ENCODE measurements at places on chromosomes 7 and 10. TPM values are rescaled to one million over a fixed set of nuclear protein-coding genes. Genes with fewer than 3 reads are reported as not detected.

The PRPS1L1 gene
- total RNA-seq = not detected

DNA sequence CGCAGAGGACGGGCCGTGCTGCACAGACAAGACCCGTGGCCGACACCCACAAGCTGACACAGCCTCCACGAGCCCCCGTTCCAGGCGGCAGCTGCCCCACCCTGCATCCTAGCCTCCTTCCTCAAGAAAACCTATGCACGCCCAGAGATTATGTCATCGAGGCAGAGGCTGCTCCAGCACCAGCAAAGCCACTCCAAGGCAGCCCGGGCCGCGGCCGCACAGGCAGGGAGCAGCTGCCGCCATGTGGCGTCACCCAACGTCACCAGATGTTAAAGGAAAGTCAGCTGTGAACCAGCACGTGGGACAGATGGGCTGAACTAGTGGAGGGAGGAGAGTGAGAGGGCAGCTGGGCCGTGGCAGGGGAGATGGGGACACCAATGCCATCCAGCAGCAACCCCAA is 59.8 kb downstream of the STK32C start:
- no peaks in the 10 kb centered on the region for H3K4me1 ChIP-seq
- no peak overlapping the region for H3K27ac ChIP-seq
- no peaks in the 10 kb centered on the region for H3K36me3 ChIP-seq
- H3K4me3 ChIP-seq = no peak overlapping the region
- no peaks in the 10 kb centered on the region for H3K27me3 ChIP-seq
- DNase-seq = no peak

The GJC3 gene
- total RNA-seq = 0.18 TPM

The FAM25G gene
- not detected for total RNA-seq

- no peak for DNase-seq
- H3K4me3 ChIP-seq = no peak overlapping the region
- peaks cover 12% of the 10 kb centered on the region for H3K4me1 ChIP-seq
- H3K27ac ChIP-seq = peak overlapping the region; percentile 29
- H3K36me3 ChIP-seq = peaks cover 31% of the 10 kb centered on the region
Measured at GRCh38 chr10:112461029-112461887, 14.2 kb downstream of the VTI1A start.

GRCh38 chr7:104843198-104843597 is 170.8 kb upstream of the KMT2E start:
- no peaks in the 10 kb centered on the region for H3K4me1 ChIP-seq
- no peak overlapping the region for H3K27ac ChIP-seq

GRCh38 chr7:94050046-94050445 is 45.9 kb upstream of the BET1 start:
- no peaks in the 10 kb centered on the region for H3K4me1 ChIP-seq
- no peaks in the 10 kb centered on the region for H3K36me3 ChIP-seq
- H3K27ac ChIP-seq = no peak overlapping the region
- peaks cover 22% of the 10 kb centered on the region for H3K27me3 ChIP-seq
- no peak for DNase-seq
- no peak overlapping the region for H3K4me3 ChIP-seq

DNA sequence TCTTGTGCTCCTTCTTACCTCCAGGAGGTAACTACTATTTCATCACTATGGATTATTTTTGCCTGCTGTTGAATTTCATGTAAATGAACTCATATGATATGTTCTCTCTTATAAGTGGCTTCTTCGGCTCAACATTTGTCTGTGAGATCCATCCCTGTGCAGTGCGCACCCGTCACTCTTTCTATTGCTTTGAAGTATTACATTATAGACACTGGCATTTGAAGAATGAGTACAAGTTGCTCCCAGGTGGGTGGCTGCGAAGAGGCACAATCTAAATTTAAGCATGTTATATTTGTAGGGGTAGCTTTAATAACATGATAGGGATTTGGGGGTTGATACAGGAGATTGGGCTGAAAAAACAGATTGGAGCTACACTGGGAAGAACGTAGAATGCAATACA is 809.7 kb downstream of the CCSER2 start:
- no peaks in the 10 kb centered on the region for H3K36me3 ChIP-seq
- no peaks in the 10 kb centered on the region for H3K27me3 ChIP-seq
- no peaks in the 10 kb centered on the region for H3K4me1 ChIP-seq

DNA sequence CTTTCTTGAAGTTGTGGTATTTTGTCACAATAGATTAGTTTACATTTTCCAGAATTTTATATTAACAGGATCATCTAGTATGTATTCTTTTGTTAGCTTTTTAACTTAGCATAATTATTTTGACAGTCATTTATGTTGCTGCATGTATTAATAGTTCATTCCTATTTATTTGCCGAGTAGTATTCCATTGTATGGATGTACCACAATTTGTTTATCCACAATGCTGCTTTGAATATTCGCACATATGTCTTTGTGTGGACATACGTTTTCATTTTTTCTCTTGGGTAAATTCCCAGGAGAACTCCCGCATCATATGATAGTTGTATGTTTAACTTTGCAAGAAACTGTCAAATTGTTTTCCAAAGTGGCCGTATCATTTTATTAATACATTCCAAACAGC is 115.7 kb downstream of the CPEB3 start:
- no peak overlapping the region for H3K4me3 ChIP-seq
- no peak for DNase-seq
- no peak overlapping the region for H3K27ac ChIP-seq
- peaks cover 11% of the 10 kb centered on the region for H3K36me3 ChIP-seq
- no peaks in the 10 kb centered on the region for H3K4me1 ChIP-seq
- H3K27me3 ChIP-seq = no peaks in the 10 kb centered on the region

DNA sequence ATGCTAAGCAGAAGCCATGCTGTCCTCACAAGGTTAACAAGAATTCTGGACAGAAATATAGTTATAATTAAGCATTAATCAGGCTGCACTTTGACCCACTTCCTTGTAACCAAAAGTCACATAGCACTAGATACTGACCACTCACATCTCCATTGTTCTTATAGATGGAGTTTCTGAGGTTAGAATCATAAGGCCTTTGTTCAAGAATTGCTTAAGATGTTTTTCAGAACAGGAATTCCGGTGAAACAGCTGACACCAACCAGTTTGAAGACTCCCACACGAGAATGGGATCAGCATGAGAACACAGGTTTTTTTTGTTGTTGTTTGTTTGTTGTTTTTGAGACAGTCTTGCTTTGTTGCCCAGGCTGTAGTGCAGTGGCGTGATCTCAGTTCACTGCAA is 488.3 kb upstream of the NRP1 start:
- H3K36me3 ChIP-seq = no peaks in the 10 kb centered on the region
- no peak overlapping the region for H3K27ac ChIP-seq
- H3K4me3 ChIP-seq = no peak overlapping the region
- DNase-seq = no peak
- H3K27me3 ChIP-seq = peaks cover 1% of the 10 kb centered on the region

GRCh38 chr7:20307901-20308300 is 22.8 kb upstream of the ITGB8 start:
- DNase-seq = no peak
- no peaks in the 10 kb centered on the region for H3K36me3 ChIP-seq
- no peak overlapping the region for H3K27ac ChIP-seq
- H3K27me3 ChIP-seq = peaks cover 4% of the 10 kb centered on the region
- no peaks in the 10 kb centered on the region for H3K4me1 ChIP-seq

The PRLHR gene
- not detected for total RNA-seq

DNA sequence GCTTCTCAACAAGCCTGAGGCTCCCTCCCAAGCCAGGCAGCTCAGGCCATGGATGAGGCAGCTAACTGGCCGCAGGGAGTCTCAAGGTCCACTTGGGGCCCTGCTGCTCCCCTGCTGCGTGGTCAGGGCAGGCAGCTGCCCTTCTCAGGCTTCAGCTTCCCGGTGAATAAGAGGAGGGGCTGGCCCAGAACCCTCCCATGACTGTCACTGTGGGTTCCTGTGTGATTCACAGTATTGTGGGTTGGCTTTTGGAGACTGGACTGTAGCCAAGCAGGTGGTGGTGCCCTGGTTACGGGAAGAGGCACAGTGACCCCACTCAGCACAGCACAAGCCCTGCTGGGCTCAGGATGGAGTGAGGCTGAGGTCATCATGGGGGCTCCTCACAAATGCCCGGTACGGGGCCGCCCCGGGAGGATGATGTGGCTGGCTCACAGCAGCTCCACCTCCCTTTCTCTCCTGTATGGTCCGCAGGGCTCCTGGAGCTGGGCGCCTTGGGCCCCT is 189.8 kb downstream of the HECW1 start:
- peaks cover 23% of the 10 kb centered on the region for H3K4me1 ChIP-seq
- H3K27ac ChIP-seq = no peak overlapping the region
- H3K27me3 ChIP-seq = peaks cover 7% of the 10 kb centered on the region
- DNase-seq = no peak
- no peaks in the 10 kb centered on the region for H3K36me3 ChIP-seq

GRCh38 chr10:57972783-57973182 is 294.9 kb downstream of the IPMK start:
- DNase-seq = no peak
- no peaks in the 10 kb centered on the region for H3K27me3 ChIP-seq
- no peaks in the 10 kb centered on the region for H3K4me1 ChIP-seq
- no peak overlapping the region for H3K27ac ChIP-seq
- H3K4me3 ChIP-seq = no peak overlapping the region

The SYNPO2L gene
- total RNA-seq = not detected

- no peak for DNase-seq
- no peak overlapping the region for H3K4me3 ChIP-seq
- no peaks in the 10 kb centered on the region for H3K36me3 ChIP-seq
Measured at GRCh38 chr10:81847675-81848074, 27.3 kb upstream of the NRG3 start.

The ITGB8 gene
- total RNA-seq = not detected

DNA sequence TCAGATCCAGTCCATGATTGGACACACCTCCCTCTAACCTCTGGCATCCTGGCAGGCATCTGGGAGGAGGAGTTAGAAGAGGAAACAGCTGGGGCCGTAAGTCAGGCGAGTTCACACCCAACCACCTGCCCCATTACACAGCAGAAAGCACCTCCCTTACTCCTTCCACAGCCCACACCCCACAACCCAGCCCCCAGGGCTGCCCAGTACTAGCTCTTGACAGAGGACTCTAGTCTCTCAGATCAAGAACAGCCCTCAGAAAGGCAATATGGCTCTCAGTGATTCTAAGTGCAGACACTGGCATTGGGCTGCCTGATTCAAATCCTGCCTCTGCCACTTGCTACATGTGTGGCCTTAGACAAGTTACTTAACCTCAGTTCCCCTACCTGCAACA is 34.1 kb downstream of the KCNMA1 start:
- no peak overlapping the region for H3K27ac ChIP-seq
- H3K4me3 ChIP-seq = no peak overlapping the region
- H3K4me1 ChIP-seq = peaks cover 9% of the 10 kb centered on the region
- no peaks in the 10 kb centered on the region for H3K27me3 ChIP-seq
- no peak for DNase-seq

The MGMT gene
- 19.6 TPM for total RNA-seq

The SLC13A1 gene
- 0.05 TPM for total RNA-seq

DNA sequence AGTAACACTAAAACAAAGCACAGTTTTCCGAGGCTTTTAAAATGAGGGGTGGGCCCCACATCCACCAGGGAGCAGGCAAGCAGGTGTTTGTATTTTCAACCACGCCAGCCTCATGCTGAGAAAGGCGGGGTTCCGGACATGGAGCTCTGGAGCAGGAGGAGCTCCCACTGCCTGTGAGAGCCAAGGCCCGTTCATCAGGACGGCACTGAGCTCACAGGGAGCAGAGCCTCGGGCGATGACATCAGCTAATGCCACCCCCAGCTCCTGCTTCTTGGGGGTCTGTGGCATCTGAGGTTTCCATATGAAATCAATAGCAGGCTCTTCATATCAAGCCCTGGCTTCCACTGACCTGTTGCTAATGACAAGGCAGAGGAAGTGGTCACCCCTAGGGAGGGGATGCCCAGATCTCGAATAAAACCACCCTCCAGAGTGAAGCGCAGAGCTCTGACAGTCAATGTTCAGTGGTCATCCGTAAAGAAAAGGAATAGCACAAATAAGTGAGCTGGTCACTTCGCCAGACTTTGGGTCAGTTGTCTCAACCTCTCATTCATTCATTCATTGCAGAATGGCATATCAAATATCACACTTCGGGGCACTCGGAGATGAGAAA is 89.1 kb downstream of the TNS3 start:
- H3K27me3 ChIP-seq = peaks cover 6% of the 10 kb centered on the region
- no peak overlapping the region for H3K27ac ChIP-seq
- no peaks in the 10 kb centered on the region for H3K4me1 ChIP-seq
- no peak overlapping the region for H3K4me3 ChIP-seq
- DNase-seq = no peak
- no peaks in the 10 kb centered on the region for H3K36me3 ChIP-seq

The TUBAL3 gene
- not detected for total RNA-seq

- no peak overlapping the region for H3K4me3 ChIP-seq
- H3K27me3 ChIP-seq = peaks cover 63% of the 10 kb centered on the region
- no peak overlapping the region for H3K27ac ChIP-seq
- peaks cover 16% of the 10 kb centered on the region for H3K4me1 ChIP-seq
- H3K36me3 ChIP-seq = peaks cover 2% of the 10 kb centered on the region
Measured at GRCh38 chr10:100659361-100660098, 85.9 kb upstream of the PAX2 start.

The PODXL gene
- total RNA-seq = 0.75 TPM

- no peaks in the 10 kb centered on the region for H3K36me3 ChIP-seq
- no peaks in the 10 kb centered on the region for H3K27me3 ChIP-seq
- no peak overlapping the region for H3K27ac ChIP-seq
Measured at GRCh38 chr7:122056977-122057376, 87.1 kb downstream of the AASS start.

GRCh38 chr7:100211342-100211780 is 8.4 kb upstream of the PVRIG start:
- peak; percentile 56 for DNase-seq
- peaks cover 69% of the 10 kb centered on the region for H3K4me1 ChIP-seq
- no peaks in the 10 kb centered on the region for H3K27me3 ChIP-seq

DNA sequence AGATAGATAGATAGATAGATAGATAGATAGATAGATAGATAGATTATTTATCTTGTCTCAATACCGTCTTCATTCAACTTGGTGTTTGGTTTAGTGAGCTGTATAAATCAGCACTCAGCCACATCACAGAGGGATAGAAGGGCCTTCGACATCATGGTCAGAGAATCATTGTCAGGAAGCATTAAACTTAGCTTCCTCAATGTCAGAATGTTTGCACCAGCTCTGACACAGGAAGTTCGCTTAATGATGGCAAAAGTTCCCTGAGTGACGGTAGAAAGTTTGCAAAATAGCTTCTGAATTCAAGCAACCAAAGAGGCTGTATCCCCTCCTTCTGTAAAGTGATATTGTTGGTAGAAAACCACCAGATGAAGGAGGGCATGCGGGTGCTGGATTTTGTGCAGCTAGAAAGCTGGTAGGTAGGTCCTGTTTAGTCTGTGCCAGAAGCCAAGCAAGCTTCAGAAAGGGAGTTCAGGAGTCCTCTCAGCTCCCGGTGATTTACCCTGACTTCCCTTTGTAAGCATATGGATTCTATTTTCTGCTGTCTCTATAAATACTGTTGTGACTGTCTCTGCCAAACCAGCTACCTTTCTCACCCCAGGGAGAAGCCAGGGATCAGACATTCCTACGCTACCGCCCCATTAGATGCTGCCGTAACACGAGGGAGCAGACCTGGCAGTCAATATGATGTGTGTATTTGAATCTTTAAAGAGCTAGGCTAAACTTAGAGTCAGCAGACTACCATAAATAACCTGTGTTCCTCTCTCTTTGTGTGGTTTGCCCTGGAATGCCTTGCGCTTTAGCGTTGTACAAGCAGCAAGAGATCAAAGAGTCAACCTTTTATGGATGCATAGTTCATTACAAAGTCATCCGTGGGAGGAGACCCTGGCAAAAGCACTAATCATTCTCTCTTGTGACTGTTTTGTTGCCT is 200.5 kb upstream of the KIAA1217 start:
- no peaks in the 10 kb centered on the region for H3K4me1 ChIP-seq
- no peaks in the 10 kb centered on the region for H3K27me3 ChIP-seq
- H3K36me3 ChIP-seq = no peaks in the 10 kb centered on the region
- H3K4me3 ChIP-seq = no peak overlapping the region
- DNase-seq = no peak
- no peak overlapping the region for H3K27ac ChIP-seq
